ENCODE measurements at places on chromosomes 2 and 18. TPM values are rescaled to one million over a fixed set of nuclear protein-coding genes. Genes with fewer than 3 reads are reported as not detected.
A peak's percentile ranks its signal among the peaks of the same experiment; 100 is the strongest.

SH3BP4 gene
- 6.2 TPM for total RNA-seq

MAL gene
- total RNA-seq = 190 TPM

- no peaks in the 10 kb centered on the region for H3K36me3 ChIP-seq
- no peak overlapping the region for H3K4me3 ChIP-seq
- H3K27ac ChIP-seq = peak overlapping the region; percentile 31
Observed at GRCh38 chr2:36368438-36368837, 12.9 kb downstream of the CRIM1 start.

GRCh38 chr2:38148501-38148900 is 72.5 kb upstream of the CYP1B1 start:
- no peaks in the 10 kb centered on the region for H3K36me3 ChIP-seq
- no peaks in the 10 kb centered on the region for H3K27me3 ChIP-seq
- DNase-seq = no peak
- no peak overlapping the region for H3K4me3 ChIP-seq
- H3K27ac ChIP-seq = no peak overlapping the region

ATP6V1C2 gene
- 0.57 TPM for total RNA-seq

GRCh38 chr18:32911660-32912284 is 138.9 kb upstream of the KLHL14 start:
- H3K4me3 ChIP-seq = no peak overlapping the region
- H3K27me3 ChIP-seq = no peaks in the 10 kb centered on the region
- no peak overlapping the region for H3K27ac ChIP-seq

- H3K27ac ChIP-seq = no peak overlapping the region
- H3K4me3 ChIP-seq = no peak overlapping the region
- H3K4me1 ChIP-seq = peaks cover under 1% of the 10 kb centered on the region
- peaks cover 6% of the 10 kb centered on the region for H3K36me3 ChIP-seq
- DNase-seq = no peak
- H3K27me3 ChIP-seq = no peaks in the 10 kb centered on the region
Observed at GRCh38 chr2:24909555-24910177, 10.4 kb downstream of the ADCY3 start.

DNA sequence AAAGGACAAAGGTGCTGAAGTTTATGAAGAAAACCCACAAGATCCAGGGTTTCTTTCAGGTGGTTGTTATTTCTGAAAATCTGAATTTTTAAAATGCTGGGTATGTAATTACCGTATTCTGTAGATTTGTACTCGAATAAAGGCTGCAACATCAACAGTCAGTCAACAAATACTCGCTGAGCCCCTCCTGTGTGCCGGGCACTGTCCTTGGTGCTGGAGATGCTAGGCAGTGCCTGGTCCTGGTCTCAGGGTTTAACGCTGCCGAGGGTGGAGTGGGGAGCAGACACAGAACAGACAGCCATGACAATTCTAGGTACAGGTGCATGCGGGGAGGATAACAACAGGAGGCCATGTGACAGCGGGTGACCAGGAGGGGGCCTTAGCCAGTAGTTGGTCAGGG is 27.2 kb upstream of the PDIA6 start:
- H3K27me3 ChIP-seq = peaks cover 31% of the 10 kb centered on the region
- H3K4me1 ChIP-seq = no peaks in the 10 kb centered on the region
- H3K27ac ChIP-seq = no peak overlapping the region
- H3K36me3 ChIP-seq = no peaks in the 10 kb centered on the region
- H3K4me3 ChIP-seq = no peak overlapping the region

POTEC gene
- not detected for total RNA-seq

DNA sequence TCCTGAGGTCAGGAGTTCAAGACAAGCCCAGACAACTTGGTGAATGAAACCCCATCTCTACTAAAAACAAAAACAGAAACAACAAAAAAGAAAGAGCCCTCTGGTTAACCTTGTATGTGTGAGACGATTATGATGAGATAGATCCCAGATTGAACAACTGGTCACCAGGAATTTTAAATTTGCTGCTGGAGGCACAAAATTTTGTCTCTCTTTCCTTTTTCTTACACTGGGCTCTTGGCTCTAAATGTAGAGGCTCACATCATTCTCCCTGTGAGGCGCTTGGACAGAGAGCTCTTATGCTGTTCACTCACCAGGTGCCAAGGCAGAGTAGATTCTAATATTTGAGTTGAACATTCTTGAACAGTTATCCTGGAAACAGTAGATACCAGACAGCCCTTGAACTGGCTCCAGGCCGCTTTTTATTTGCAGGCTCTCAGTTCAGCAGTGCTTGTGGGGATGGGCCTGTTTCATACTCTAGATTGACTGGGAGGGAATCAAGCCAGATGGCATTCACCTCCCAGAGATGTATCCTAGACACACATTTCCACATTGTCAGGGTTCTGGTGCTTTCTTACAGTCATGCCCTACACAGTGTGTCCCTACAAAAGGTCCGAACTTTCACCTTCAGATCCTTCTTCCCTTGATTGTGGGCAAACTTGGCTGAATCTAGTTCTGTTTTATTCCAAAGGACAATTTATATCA is 1159.6 kb downstream of the RPIA start:
- H3K4me1 ChIP-seq = no peaks in the 10 kb centered on the region
- no peak for DNase-seq
- H3K4me3 ChIP-seq = no peak overlapping the region
- H3K27ac ChIP-seq = no peak overlapping the region
- H3K36me3 ChIP-seq = no peaks in the 10 kb centered on the region

GRCh38 chr2:7661502-7661901 is 744.3 kb downstream of the RNF144A start:
- DNase-seq = no peak
- H3K4me3 ChIP-seq = no peak overlapping the region
- H3K36me3 ChIP-seq = no peaks in the 10 kb centered on the region
- no peaks in the 10 kb centered on the region for H3K27me3 ChIP-seq

- H3K27ac ChIP-seq = no peak overlapping the region
- no peak for DNase-seq
- no peaks in the 10 kb centered on the region for H3K4me1 ChIP-seq
- H3K36me3 ChIP-seq = peaks cover 82% of the 10 kb centered on the region
Observed at GRCh38 chr2:241248289-241248688, 59.8 kb downstream of the ANO7 start.

DNA sequence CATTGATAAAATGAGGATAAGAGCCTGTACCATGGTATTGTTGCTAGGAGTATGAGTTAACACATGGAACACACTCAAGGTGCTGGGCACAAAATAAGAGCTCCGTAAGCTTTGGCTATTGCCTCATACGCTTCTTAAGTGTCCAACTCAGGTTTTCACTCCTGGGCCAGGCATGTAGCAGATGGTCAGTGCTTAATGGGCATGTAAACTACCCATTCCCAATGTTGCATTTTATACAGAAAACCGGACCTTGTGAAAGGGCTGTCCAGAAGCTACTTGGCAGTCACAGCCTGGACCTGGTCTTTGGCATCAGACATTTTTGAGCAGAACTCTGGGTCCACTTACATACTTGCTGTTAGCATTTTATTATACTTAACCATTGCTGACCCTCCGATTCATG is 26.9 kb downstream of the MGAT5 start:
- no peak for DNase-seq
- H3K36me3 ChIP-seq = peaks cover 7% of the 10 kb centered on the region
- H3K27me3 ChIP-seq = no peaks in the 10 kb centered on the region
- no peak overlapping the region for H3K4me3 ChIP-seq

- DNase-seq = no peak
- no peaks in the 10 kb centered on the region for H3K27me3 ChIP-seq
- no peaks in the 10 kb centered on the region for H3K4me1 ChIP-seq
- H3K27ac ChIP-seq = no peak overlapping the region
Observed at GRCh38 chr2:220310451-220310861, 683.0 kb downstream of the SLC4A3 start.

HTR2B gene
- total RNA-seq = 1.1 TPM

HOXD9 gene
- 0.14 TPM for total RNA-seq

VIL1 gene
- 0.14 TPM for total RNA-seq

CHST9 gene
- 0.24 TPM for total RNA-seq

POTEJ gene
- total RNA-seq = 0.09 TPM

- no peak for DNase-seq
- no peak overlapping the region for H3K4me3 ChIP-seq
- H3K36me3 ChIP-seq = no peaks in the 10 kb centered on the region
- H3K4me1 ChIP-seq = peaks cover 2% of the 10 kb centered on the region
Observed at GRCh38 chr18:3207565-3207964, 12.2 kb downstream of the MYOM1 start.

TLK1 gene
- total RNA-seq = 15.5 TPM

GRCh38 chr18:58850786-58851469 is 13.7 kb upstream of the ZNF532 start:
- peaks cover 35% of the 10 kb centered on the region for H3K27me3 ChIP-seq
- H3K36me3 ChIP-seq = no peaks in the 10 kb centered on the region
- no peak overlapping the region for H3K4me3 ChIP-seq
- DNase-seq = no peak
- H3K27ac ChIP-seq = no peak overlapping the region

DNA sequence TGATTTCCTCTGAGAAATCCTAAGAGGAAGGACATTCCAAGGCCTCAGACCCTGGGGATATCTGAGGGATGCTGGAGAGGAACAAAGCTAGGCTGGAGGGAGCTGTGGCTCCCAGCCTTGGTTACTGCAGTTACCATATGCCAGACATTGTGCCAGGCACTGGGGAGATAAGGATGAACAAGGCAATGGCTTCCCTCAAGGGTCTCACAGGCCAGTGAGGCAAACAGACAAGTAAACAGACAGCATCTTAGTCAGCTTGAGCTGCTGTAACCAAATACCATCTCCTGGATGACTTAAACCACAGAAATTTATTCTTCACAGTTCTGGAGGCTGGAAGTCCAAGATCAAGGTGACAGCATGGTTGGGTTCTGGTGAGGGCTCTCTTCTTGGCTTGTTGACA is 91.8 kb downstream of the SKA1 start:
- no peaks in the 10 kb centered on the region for H3K36me3 ChIP-seq
- no peak for DNase-seq
- no peaks in the 10 kb centered on the region for H3K27me3 ChIP-seq
- H3K4me1 ChIP-seq = no peaks in the 10 kb centered on the region
- no peak overlapping the region for H3K4me3 ChIP-seq

GRCh38 chr18:3993941-3994687 is 461.0 kb downstream of the DLGAP1 start:
- no peak overlapping the region for H3K4me3 ChIP-seq
- H3K36me3 ChIP-seq = no peaks in the 10 kb centered on the region
- no peak for DNase-seq
- no peaks in the 10 kb centered on the region for H3K4me1 ChIP-seq
- H3K27ac ChIP-seq = no peak overlapping the region
- H3K27me3 ChIP-seq = no peaks in the 10 kb centered on the region

DNA sequence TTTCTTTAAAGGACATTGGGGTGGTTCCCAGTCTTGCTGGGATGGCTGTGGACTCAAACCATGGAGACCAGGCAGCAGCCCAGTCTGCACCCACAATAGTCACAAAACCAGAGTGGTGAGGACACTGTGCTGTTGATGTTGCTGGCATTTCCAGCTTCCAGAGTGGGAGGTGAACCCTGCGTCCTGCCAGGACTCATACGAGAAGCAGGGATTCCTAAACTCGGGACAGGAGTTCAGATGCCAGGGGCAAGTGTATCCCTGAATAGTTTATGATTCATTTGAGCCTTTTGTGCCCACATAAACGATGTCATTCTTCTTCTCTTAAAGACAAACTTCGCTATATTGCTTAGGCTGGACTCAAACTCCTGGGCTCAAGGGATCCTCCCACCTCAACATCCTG is 62.8 kb downstream of the TCF7L1 start:
- no peak overlapping the region for H3K4me3 ChIP-seq
- no peaks in the 10 kb centered on the region for H3K4me1 ChIP-seq
- no peak for DNase-seq
- no peak overlapping the region for H3K27ac ChIP-seq

GRCh38 chr2:37688771-37689468 is 17.5 kb upstream of the CDC42EP3 start:
- H3K36me3 ChIP-seq = no peaks in the 10 kb centered on the region
- no peak overlapping the region for H3K4me3 ChIP-seq
- H3K27me3 ChIP-seq = no peaks in the 10 kb centered on the region
- H3K27ac ChIP-seq = no peak overlapping the region
- DNase-seq = no peak

DNA sequence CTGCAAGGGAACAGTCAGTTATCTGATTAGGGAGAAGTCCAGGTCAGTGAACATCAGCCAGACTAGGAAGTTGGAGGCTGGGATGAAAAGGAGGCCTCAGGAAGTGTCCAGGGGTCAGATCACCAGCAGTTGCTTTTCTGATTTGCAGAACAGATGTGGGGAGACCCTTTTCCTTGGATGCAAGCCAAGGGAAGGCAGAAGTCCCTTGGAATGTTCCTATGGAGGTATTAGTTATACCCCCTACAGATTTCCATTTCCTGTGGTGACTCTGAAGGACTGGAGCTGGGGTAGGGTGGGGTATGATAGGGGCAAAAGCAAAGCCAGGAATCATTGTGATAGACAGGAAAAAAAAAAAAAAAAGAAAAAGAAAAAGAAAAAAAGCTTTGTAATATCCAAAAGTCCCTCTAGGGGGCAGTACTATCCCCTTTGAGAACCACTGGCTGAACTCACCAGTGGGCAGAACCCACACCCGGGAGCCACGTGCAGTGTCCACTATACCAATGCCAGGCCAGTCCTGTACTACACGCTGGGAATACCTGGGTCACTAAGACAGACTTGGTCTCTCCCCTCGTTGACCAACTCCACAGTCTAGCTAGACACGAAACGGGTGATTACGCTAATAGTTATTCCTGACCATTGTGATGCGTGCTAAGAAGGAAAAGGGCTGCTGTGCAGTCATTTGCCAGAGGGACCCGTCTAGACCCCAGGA is 7.4 kb downstream of the DYSF start:
- H3K36me3 ChIP-seq = no peaks in the 10 kb centered on the region
- no peak overlapping the region for H3K4me3 ChIP-seq
- no peaks in the 10 kb centered on the region for H3K4me1 ChIP-seq
- H3K27ac ChIP-seq = no peak overlapping the region
- no peak for DNase-seq

PRKCE gene
- total RNA-seq = 3.2 TPM

DNA sequence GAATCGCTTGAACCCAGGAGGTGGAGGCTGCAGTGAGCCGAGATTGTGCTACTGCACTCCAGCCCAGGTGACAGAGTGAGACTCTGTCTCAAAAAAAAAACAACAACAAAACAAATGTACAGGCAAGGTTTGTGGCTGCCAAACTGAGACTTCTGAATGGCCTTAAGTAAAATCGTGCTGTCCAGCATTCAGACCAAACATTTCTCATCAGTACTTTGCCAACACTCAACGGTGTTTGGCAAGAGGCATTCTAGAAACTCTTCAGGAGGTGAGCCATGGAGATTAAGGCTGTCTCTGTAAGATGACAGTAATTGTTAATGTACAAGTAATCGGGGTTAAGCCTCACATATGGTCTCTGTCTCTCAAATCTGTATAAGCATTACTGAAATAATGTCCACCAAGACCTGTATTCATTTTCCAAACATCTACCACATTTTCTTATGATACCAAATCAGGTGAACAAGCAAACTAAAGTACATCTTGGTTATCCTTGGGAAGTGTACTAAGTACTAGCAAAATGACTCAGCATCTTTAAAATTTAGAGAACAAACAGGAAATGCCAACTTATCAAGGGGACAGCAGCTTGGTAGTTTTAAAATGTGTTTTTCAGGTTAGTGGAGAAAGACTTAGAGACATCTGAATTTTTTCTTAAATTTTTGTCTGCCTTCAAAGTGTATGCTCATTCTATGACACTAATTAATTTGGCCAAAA is 29.3 kb downstream of the SERPINE2 start:
- no peak overlapping the region for H3K27ac ChIP-seq
- no peak for DNase-seq
- H3K27me3 ChIP-seq = no peaks in the 10 kb centered on the region
- H3K4me1 ChIP-seq = no peaks in the 10 kb centered on the region

Measured in thymus (tissue), 14 donors.